Femur (tissue), 1 donor: ENCODE measurements at places on chromosomes 7 and 10.

DNA sequence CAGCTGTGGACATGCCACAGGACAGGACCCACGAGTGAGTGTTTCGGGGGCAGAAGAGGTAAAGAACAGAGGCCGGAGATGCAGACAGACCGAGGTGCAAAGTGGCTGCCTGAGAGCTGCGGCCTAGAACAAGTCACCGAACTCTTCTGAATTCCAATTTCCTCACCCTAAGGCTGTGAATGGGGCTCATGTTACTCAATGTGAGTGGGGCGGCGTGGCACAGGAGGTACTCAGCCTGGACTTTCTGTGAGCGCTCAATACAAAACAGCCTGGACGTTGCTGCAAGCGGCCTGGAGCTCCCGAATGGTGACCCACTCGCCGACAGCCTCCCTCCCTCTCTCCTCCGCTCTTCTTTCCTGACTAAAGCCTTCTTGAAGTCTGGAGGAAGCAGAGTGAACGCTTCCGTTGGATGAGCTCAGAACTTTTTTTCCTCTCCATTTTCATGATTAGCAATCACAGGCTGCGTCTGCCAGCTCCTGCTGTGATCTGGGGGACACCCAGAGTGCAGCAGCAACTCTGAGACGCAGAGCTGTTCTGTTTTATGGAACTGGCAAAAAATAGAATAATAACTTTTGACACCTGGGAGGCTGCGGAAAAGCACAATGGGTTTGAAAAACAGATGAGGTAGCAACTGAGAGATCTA lies 108.5 kb downstream of the PTPRN2 start:
- no peak for DNase-seq

GRCh38 chr10:115773832-115774231 lies 499.2 kb downstream of the GFRA1 start:
- DNase-seq = no peak

- DNase-seq = no peak
These were observed 97.2 kb upstream of the CARD11 start for GRCh38 chr7:3140834-3141233.

- DNase-seq = no peak
These were observed 23.6 kb downstream of the IFIT3 start for GRCh38 chr10:89351412-89351779.

DNA sequence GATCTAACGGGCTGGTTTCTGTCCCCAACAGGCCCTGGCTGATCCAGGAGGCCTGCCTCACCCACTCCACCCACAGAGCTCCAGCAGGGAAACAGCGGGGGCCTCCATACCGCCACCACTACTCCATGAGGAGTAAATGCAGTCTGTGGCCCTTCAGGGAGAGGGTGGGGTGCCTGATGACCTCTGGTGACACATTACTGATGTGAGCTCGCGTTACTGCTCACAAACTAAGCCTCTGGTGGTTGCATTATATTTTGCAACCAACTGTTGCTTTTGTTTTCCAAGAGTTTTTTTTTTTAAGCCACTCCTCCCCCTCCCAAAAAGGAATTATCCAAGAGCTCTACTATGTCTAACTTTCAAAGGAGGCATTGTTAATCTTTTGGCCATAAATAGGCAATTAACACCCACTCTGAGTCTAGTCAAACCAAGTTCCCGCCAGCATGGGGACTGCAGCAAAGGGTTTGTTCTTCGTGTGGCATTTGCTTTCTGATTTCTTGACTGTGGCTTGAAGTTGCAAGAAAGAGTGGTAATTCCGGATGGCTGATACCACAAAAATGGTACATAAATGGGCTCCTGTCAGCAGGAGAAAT lies 72.6 kb downstream of the FAM53B start:
- no peak for DNase-seq

DNA sequence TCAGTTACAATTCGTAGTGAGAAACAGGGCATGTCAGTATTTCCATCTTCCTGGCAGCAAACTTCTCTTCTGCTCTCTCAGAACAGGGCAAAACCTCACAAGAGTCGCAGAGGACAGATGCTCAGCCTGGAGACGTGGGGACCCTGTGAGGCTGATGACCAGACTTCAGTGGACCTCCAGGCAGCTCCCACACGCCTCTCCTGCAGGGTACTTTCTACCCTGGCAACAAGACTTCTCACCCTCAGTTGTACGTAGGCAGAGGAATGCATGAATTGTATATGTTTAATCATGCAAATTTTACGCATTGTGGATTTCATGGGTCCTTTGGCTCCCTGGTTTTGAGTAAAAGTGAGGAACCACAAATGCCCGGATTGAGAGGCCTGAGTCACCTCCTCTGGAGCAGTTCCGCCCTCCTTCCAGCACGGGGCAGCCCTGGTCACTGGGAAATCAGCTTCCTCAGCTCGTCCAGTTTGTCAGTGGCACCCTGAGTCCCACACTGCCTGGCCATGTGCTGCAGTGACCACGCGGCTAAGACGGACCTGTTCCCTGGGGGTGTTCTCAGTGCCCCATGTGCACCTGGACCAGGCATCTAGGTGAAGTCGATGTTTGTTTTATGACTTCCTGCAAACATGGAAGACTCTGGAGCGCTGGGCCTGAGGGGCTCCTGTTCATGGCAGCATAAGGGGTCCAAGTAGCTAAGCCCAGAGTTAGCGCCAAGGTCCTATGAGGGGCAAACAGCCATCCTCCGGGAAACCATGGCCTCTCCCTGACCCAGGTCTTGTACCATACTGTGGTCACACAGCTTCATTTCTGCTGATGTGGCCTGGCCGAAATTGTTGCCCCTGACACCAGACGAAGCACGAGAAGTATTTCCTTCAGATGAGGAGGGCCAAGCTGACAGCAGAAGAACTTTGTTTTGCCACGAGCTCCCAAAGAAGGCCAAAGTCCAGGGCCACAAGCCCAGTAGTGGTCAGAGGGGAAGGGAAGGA lies 165.1 kb downstream of the TNS3 start:
- DNase-seq = no peak

DNA sequence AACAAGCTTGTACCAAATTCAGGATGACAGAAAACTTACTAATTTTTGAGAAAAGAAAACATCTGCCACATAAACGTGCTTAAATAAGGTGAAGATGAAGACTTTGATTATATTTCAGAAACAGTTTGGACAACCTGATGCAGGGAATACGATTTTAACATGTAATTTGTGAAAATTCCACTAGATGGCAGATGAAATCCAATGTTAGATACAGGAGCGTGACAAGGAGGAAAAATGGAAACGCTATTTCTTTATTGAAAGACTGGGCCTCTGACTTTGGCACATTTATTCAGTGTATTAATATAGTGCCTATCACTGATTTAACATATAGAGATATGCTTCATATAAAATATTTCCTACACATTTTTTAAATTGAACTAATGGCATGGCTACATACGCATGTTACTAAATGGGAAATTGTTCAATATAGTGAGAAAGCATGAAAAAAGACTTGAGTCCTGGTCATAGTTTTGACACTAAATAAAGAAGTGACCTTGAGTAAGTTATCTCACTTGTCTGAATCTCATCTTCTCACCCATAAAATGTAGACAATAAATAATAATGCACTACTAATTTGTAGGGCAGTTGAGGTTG lies 60.7 kb downstream of the CD36 start:
- no peak for DNase-seq

- DNase-seq = no peak
These were observed 1288.0 kb upstream of the SORCS1 start for GRCh38 chr10:108452533-108452932.

GRCh38 chr10:43939389-43939938 lies 290.8 kb upstream of the ZNF32 start:
- no peak for DNase-seq

- DNase-seq = no peak
These were observed 336.9 kb upstream of the C7orf33 start for GRCh38 chr7:148253629-148254028.

DNA sequence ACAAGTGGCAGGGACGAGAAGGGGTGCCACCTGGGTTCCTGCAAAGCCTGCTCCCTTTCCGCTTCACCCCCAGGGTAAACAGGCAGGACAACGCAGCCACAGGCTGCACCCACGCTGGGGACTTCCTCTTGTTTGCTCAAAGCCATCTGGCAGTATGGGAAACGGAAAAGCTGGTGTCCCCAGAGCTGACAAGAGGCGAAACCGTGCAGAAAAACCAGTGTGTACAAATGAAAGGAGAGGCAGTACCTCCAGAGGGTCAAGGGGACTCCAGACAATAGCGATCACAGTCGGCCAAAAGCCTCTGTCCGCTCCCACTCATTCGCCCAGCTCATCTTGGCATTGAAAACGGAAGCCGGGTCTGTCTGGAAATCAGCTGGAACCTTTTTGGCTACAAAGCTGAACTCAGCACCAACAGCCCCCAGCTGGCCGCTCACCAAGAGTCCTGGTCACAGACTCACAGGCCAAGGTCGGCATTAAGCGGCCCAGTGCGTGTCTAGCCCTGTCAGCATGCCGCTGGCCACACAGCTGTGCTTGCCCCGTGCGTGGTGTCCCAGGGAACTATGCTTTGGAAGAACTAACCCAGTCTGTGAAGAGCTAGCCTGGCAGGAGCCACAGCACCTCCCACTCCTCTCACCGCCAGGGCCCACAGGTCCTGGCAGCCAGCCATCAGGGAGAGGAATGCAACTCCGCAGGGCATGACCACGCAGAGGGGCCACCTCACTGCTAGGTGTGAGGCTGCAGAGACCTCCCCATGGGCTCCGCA lies 10.4 kb downstream of the TNS3 start:
- peak; percentile 82 for DNase-seq

- no peak for DNase-seq
These were observed 28.6 kb upstream of the SAR1A start for GRCh38 chr10:70198696-70199466.

DNA sequence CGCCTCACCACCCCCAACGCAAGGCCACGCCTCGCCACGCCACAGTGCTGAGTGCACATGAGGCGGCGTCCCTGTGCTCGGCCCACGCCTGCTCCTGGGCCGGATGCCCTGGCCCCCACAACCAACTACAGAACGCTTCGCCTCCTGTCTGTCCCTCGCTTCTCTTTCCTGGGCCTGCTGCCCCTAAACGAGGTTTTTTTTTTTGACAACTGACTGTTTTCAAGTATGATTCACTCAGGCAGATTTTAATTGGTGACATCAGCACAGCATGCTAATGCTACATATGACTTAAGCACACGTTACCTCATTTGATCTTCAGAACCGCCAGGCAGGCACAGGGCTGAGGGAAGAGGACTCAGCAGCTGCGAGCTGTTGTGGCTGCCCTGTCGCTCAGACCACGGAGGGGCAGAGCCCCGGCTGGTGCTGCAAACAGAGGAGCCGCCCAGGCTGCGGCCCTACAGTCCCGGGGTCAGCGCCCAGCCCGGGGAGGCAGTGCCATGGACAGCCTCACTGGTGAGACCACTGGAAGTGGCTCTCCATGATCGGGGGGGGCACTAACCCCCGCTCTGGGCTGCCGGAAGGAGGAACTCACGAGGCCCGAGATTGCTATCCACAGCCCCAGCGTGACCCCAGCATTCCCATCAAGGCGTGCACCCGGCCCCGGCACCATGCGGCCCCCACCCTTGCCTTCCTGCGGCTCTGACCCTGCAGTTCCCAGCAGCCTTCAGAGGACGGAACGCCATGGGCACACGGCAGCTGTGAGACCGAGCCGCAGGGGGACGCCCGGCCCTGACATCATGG lies 212.8 kb downstream of the MAD1L1 start:
- DNase-seq = peak; percentile 70

GRCh38 chr7:107070710-107071109 lies 26.2 kb downstream of the PRKAR2B start:
- DNase-seq = no peak

- no peak for DNase-seq
These were observed 41.7 kb downstream of the MAD1L1 start for GRCh38 chr7:2191016-2191415.

- DNase-seq = no peak
These were observed 101.4 kb downstream of the ZNF365 start for GRCh38 chr10:62475551-62475950.

GRCh38 chr7:38506756-38507155 lies 124.4 kb downstream of the AMPH start:
- no peak for DNase-seq
